Activated CD4-positive, alpha-beta memory T cell treated with anti-CD3 and anti-CD28 coated beads, Interleukin-2, amount 10 ng/mL, durations not matched to agents 7 days and 5 days (primary cell): ENCODE measurements at places on chromosomes 2 and 18.

DNA sequence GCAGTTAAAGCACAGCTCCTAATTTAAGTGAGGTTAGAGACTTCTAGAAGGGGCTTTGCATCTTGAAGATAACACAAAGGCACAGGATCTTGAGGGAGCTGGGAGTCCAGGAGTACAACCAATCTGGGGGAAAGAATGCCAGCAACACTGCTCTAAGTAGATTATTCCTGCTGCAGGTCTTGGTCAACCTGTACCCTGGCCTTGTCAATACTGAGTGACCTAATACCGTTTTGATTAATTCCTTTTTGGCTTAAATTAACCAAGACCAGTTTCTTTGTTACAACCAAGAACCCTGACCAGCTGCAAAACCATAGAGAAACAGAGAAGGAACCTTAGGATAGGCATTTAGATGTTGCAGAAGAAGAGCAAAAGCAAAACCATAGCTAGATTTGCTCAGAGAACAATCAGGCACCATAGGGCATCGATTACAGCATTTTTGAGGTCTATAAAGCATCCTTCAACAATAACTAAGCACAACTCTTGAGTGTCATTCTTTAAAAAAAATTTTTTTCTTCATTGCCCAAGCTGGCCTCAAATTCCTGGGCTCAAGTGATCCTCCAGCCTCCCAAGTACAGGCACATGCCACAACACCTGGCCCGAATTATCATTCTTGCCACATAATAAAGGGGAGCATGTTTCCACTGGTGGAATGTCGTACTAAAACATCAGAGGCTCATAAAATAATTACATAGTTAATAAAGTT lies 6.3 kb downstream of the STARD7 start:
- peaks cover 39% of the 10 kb centered on the region for H3K36me3 ChIP-seq
- no peak for DNase-seq
- H3K27me3 ChIP-seq = no peaks in the 10 kb centered on the region

DNA sequence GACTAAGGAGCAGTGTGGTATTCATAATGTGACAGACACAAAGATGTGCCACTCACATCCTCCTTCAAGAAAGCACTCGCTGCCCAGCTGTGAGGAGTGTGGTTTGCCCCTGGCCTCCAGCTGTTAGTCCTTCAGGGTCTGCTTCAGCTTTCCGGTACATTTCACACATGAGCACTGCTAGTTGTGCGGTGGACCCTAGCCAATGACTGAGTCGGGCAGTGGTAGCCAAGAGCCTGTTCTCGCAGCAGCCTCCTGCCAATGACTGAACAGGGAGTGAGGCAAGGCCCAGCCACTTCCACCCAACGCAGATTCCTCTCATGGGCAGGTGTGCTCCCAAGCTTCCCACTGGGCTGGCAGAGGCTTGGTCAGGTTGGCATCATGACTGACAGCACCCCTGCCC lies 254.3 kb downstream of the RBM43 start:
- no peak overlapping the region for H3K4me3 ChIP-seq
- DNase-seq = no peak
- no peaks in the 10 kb centered on the region for H3K36me3 ChIP-seq

GRCh38 chr2:124542932-124543640 lies 518.0 kb downstream of the CNTNAP5 start:
- no peak for DNase-seq
- no peaks in the 10 kb centered on the region for H3K36me3 ChIP-seq
- no peaks in the 10 kb centered on the region for H3K27me3 ChIP-seq
- no peak overlapping the region for H3K4me3 ChIP-seq
- H3K27ac ChIP-seq = no peak overlapping the region
- H3K4me1 ChIP-seq = no peaks in the 10 kb centered on the region

DNA sequence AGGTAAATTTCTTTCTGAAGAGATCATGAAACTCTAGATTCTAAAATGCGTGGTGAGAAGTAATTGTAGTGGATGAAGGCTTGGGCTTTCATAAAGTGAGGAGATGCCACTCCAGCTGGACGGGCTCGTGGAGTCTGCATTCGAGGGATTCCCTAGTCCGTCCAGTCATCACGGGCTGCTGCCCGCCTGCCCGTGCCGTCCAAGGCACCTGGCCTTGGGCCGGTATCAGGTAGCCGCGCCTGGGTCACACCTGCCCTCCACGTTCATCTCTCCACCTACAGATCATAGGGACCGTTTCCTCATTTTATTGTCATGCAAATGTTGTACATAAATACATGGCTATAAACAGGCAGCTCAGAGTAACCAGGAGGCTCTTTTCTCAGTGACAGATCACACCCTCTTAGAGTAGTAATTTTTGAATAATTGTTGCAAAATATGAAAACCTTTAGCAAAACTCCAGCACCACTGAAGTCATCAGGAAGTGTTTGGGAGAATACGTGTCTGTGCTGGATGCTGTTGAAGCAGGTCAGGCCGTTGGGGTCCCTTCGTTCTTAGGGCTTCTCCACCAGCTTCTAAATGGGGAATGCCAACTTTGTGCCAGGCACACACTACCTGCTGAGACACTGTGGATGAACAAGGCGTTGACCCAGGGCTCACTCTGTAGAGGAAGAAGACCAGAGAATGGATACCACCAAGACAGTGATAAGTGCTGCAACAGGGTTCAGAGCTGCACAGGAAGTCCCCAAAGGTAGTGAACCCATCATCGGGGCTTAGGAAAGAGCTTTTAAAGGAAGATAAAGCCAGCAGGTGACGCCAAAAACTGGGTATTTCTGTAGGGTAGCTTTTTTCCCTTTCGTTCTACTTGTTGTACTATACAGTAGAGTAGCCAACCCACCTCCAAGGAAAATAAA lies 112.5 kb downstream of the FAM210A start:
- peak overlapping the region; percentile 96 for H3K27ac ChIP-seq
- H3K4me3 ChIP-seq = peak overlapping the region; percentile 69
- no peaks in the 10 kb centered on the region for H3K27me3 ChIP-seq
- DNase-seq = no peak
- H3K36me3 ChIP-seq = peaks cover 4% of the 10 kb centered on the region

DNA sequence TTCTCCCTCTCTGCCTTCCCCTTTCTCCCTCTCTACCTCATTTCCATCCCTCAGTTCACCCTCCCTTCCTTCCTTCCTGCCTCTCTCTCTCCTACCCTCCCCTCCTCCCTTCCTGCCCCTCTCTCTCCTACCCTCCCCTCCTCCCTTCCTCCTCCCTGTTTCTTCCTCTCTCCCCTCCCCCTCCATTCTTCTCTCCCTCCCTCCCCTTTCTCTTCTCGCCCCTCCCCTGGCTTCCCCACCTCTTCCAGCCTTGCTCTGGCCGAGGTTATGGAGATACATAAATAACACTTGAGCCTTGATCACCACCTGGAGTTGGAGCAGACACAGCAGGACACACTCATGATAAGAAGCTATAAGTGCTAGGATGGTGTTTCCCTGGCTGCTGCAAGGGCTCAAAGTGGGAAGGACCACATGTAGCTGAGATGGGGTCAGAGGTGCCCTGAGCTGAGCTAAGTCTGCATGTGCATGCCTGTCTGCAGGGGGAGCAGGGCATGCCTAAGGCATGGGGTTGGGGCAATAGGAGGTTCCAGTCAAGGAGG lies 326.1 kb upstream of the HS6ST1 start:
- no peak overlapping the region for H3K27ac ChIP-seq
- H3K4me1 ChIP-seq = no peaks in the 10 kb centered on the region
- no peak for DNase-seq
- H3K36me3 ChIP-seq = no peaks in the 10 kb centered on the region

DNA sequence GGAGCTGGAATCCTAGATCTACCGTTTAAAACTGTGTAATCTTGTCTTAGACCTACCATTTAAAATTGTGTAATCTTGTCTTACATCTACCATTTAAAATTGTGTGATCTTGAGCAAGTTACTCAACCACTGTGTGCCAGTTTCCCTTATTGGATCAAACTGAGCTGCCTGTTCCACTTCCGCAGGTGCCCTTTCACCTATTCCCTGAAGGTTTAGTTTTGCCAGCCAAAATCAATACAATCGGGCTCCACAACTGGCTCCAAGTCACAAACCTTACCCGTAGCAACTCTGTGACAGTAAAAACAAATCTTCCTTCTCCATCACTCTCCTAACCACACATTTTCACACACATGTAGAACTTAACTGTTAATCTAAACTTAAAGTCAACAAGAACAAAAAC lies 20.1 kb downstream of the DOCK10 start:
- H3K27ac ChIP-seq = no peak overlapping the region
- H3K4me3 ChIP-seq = no peak overlapping the region
- H3K4me1 ChIP-seq = peaks cover 59% of the 10 kb centered on the region
- no peak for DNase-seq
